ENCODE measurements at places on chromosomes 16 and 17. TPM values are rescaled to one million over a fixed set of nuclear protein-coding genes. Genes with fewer than 3 reads are reported as not detected.
A peak's percentile ranks its signal among the peaks of the same experiment; 100 is the strongest.

The GFOD2 gene
- 19.8 TPM for total RNA-seq

The AANAT gene
- total RNA-seq, result not detected

The ADAP2 gene
- total RNA-seq, result 6.4 TPM

The BIRC5 gene
- not detected for total RNA-seq

The IRX3 gene
- not detected for total RNA-seq

GRCh38 chr17:3848229-3848835, 2.3 kb upstream of the NCBP3 start:
- DNase-seq, result no peak

DNA sequence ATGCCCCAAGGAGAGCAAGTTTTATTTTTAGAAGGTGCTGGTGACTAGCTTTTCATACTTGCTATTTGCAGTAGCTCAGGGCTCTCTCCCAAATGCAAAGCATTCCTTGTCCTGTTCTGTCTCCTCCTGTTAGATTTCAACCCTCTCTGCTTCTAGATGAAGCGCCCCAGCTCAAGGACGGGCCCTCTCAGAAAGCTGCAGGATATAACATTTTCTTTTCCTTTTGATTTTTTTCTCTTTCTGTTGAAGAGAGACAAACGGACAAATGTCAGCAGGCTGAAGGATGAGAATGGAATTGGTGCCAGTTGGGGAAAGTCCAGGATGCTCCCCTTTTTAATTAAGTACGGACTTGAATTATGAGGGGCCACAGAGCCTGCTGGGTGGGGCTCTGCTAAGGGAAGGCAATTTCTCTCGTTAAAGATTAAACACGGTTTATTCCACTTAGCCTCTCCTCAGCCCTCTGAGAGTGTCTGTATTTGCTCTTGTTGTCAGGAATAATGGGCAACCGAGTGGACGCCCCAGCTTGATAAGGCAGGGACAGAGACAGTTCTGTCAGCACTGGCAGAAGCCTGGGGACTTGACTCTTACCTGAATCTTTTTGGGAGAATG, 6.2 kb upstream of the ETV4 start:
- DNase-seq, result no peak

GRCh38 chr17:58242171-58242784, 3.9 kb downstream of the LPO start:
- DNase-seq, result no peak

- no peak for DNase-seq
Measured at GRCh38 chr16:79411357-79411756, 189.2 kb downstream of the MAF start.

DNA sequence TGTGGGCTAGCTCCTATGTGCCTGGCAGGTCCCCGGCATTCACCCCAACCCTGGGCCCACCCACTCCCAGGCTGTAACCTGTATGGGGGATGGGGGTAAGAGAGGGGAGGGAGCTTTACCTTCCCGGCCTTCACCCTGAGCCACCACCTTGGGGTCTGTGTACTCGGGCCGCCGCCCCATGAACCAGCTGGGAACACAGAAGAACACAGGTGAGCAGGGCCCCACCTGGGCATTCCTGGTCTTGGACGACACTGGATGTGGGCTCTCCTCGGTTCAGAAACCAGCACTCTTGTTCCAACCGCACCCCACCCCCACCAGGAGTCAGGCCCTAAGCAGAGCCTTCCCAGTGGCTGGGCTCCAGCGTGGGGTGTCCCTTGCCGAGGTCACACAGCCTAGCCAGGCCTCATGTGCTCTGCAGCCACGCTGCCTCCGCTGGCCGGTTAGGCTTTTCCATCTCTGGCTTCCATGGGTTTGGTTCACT, 18.8 kb downstream of the B9D1 start:
- DNase-seq, result no peak

DNA sequence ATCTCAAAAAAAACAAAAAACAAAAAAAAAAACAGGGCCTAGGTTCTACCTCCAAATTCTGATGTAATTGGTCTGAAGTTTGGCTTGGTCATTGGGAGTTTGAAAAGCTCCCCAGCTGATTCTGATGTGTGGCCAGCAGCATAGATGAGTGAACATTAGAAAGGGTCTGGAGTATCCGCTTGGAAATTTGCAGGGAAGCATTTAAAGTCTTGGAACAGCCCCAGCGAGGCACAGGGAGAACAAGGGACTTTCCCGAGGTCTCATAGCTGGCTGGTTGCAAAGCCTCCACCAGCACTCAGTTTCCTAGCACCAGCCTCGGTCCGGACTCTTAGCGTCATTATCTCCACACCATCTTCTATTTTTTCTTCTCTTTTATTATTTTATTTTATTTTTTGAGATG, 70.8 kb downstream of the RAB11FIP4 start:
- no peak for DNase-seq

DNA sequence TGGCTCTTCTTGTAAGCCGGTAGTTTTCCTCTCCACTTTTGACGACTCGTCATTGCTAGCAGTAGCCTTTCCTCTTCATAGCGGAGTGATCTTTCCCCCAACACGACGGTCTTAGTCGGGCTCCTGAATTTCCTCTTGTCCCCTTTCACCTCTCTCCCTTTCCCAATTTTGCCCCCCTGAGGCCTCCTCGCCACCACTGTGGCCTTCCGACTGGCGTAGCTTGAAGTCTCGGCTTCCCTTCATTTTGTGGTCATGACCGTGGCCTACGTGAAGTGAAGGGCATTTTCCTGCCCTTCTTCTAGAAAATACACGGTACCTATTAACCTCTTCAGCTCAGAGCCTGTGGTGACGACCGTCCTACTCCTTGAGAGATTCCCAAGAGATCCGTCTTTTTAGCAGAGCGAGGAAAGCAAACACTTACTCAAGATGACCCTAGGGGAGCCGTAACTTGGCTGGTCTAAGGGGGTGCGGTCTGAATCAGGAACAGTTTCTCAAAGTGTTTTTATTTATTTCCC, 787 bp downstream of the PRKAR1A start:
- peak; percentile 26 for DNase-seq

- DNase-seq, result peak; percentile 36
Measured at GRCh38 chr17:71921796-71922195, 199.0 kb upstream of the SOX9 start.

DNA sequence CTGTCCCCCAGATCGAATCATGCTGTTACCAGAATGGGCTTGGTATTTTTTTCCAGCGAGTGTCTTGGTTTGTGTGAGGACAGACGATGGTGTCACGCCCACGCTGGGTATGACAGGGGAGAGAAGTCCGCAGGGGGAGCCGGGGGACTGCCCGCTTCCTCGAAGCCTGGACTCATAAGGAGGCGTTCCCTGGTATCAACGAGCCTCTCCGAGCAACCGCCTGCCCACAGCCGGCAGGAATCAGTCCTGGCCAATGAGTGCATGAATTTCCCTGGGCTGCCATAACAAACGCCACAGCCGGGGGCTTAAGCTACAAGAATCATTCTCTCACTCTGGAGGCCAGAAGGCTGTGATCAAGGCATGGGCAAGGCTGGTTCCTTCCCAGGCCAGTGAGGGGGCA, 26.1 kb upstream of the JPH3 start:
- no peak for DNase-seq

Measured in CD4-positive, alpha-beta memory T cell (primary cell).